Daoy (cell line): ENCODE measurements at places on chromosomes 4 and X. TPM values are rescaled to one million over a fixed set of nuclear protein-coding genes. Genes with fewer than 3 reads are reported as not detected.
A peak's percentile ranks its signal among the peaks of the same experiment; 100 is the strongest.

Gene SCLT1
- total RNA-seq = 9.9 and 10.3 TPM in 2 replicates

Gene WFS1
- total RNA-seq = 17.6 and 19.3 TPM in 2 replicates

DNA sequence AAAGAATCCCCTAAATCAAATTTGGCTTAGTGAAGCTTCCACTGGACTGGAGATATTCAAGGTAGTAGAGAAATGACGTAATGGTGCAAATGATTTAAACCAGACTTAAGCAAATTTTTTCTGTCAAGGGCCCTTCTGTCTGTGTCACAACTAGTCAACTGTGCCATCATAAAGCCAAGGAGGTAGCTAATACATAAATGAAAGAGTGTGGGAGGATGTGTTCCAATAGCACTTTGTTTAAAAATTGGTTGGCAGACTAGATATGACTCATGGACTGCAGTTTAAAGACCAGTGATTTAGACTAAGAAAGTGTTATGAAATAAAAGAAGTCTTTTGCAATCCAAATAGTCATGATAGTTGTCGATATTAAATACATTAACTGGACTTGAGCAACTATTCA lies 24.3 kb upstream of the TEX13C start:
- no peak for DNase-seq

- DNase-seq = no peak
Observed at GRCh38 chr4:103193457-103193856, 4.7 kb downstream of the CENPE start.

DNA sequence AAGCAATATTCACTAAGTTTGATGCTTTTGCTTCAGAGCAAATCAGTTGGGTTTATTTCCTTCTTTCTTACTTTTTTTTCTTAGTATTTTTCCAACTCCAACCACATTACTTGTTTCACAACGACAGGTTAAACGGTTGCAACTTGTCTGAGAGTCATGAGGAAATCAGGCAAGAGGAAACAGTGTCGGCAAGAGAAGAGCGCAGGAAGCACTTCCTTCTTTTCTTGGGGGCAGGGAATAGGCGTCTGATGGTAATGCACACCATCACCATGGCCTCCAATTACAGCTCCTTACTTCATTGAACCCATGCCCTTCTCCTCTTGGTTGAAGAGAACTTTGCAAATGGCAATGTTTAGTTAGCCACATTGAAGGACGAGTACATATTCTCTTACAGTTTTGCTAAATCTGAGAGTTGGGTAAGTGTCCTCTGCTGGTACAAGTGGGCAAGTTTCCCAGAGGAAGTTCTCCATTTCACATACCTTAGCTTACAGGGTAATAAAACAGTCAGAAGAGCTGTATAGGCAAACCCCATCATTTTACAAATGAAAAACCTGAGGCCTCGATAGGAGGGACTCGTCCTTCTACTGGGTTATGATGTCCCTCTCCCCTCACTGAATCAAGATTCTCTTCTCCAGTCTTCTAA lies 8.3 kb upstream of the CXCL8 start:
- DNase-seq = no peak

GRCh38 chrX:38937926-38938325 lies 136.7 kb downstream of the MID1IP1 start:
- DNase-seq = no peak

Gene HPGD
- 0.80 TPM in 1 of 2 replicates, not detected in the other for total RNA-seq

GRCh38 chrX:135737366-135738071 lies 24.1 kb downstream of the CT45A1 start:
- peak; percentile 1 for DNase-seq
